ENCODE measurements at places on chromosomes 13 and 19. TPM values are rescaled to one million over a fixed set of nuclear protein-coding genes. Genes with fewer than 3 reads are reported as not detected.

NCAN gene
- total RNA-seq = not detected

VSTM1 gene
- not detected for total RNA-seq

NLRP4 gene
- not detected for total RNA-seq

MAP4K1 gene
- total RNA-seq = 3.9 TPM

CPB2 gene
- not detected for total RNA-seq

TEX29 gene
- 0.67 TPM for total RNA-seq

ETV2 gene
- total RNA-seq = 0.74 TPM

NCCRP1 gene
- not detected for total RNA-seq

MICOS13 gene
- 75.4 TPM for total RNA-seq

PSG2 gene
- not detected for total RNA-seq

PRTN3 gene
- 0.32 TPM for total RNA-seq

KLK2 gene
- not detected for total RNA-seq

CDX2 gene
- total RNA-seq = 0.45 TPM

DACH1 gene
- 2.3 TPM for total RNA-seq

PEAK3 gene
- total RNA-seq = 2.6 TPM

ACP7 gene
- total RNA-seq = not detected

KCTD4 gene
- not detected for total RNA-seq

CCDC8 gene
- total RNA-seq = 2.9 TPM

MIR17HG gene
- 3.5 TPM for total RNA-seq

IL17D gene
- 2.2 TPM for total RNA-seq

DNAAF3 gene
- total RNA-seq = 0.48 TPM

COL5A3 gene
- total RNA-seq = 30.2 TPM

PDE4C gene
- not detected for total RNA-seq

PSG4 gene
- not detected for total RNA-seq

CALR3 gene
- not detected for total RNA-seq

ZNF578 gene
- 1.5 TPM for total RNA-seq

NOVA2 gene
- 15.4 TPM for total RNA-seq

NKG7 gene
- 3.7 TPM for total RNA-seq

ONECUT3 gene
- not detected for total RNA-seq

DACT3 gene
- 3.4 TPM for total RNA-seq

HCST gene
- total RNA-seq = 20.9 TPM

DNAJC3 gene
- total RNA-seq = 55.1 TPM

All from mesenteric fat pad (tissue), 1 donor.